H9 (cell line): ENCODE measurements at places on chromosomes 12 and 14. TPM values are rescaled to one million over a fixed set of nuclear protein-coding genes. Genes with fewer than 3 reads are reported as not detected.

The ADAMTS20 gene
- total RNA-seq: 2.1 and 2.7 TPM in 2 replicates

The DMAC2L gene
- total RNA-seq: 22.4 TPM in 2 replicates

The DDX47 gene
- 73.9 and 78.2 TPM in 2 replicates for total RNA-seq

The SLC2A13 gene
- 5.1 and 7.0 TPM in 2 replicates for total RNA-seq

DNA sequence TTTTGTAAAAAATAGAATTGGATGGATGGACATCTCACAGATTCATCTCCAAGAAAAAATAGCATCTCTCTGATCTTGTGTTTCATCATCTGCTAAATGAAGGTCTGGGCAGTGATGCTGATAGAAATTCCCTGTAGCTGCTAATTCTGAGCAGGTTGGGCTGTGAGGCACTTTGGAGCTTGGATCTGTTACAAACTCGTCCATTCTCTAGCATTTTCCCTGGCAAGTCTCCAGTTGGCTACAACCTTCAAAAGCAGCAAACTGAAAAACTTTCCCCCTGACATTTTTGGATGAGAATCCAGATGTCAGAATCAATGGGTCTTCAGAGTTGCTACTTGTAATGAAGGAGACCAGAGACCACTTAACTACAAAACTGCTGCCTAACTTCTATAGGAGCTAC is 72.7 kb downstream of the TPH2 start:
- no peaks in the 10 kb centered on the region for H3K27me3 ChIP-seq
- H3K27ac ChIP-seq: no peak overlapping the region
- H3K36me3 ChIP-seq: no peaks in the 10 kb centered on the region

- H3K27me3 ChIP-seq: peaks cover 4% of the 10 kb centered on the region
- H3K27ac ChIP-seq: no peak overlapping the region
- H3K4me3 ChIP-seq: no peak overlapping the region
- no peak for DNase-seq
- H3K4me1 ChIP-seq: peaks cover 2% of the 10 kb centered on the region
- peaks cover 11% of the 10 kb centered on the region for H3K36me3 ChIP-seq
These were observed 52.7 kb downstream of the FAR2 start for GRCh38 chr12:29201746-29202145.

DNA sequence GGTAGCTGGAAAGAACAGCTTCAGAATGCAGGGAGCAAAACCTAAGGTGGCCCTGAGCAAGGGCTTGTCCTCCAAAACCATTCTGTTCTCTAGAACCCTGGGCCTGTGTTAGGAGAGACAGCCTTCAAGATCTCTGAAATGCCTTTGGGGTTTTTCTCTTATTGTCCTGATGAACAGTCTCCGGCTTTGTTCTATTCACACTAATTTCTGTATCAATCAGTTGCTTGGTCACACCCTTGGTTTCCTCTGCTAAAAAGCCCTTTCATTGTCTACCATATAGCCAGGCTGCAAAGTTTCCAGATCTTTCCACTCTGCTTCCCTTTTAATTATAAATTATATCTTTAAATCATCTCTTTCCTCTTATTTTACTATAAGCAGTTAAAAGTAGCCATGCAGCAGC is 219.9 kb upstream of the ARID2 start:
- no peak for DNase-seq
- H3K4me3 ChIP-seq: no peak overlapping the region
- no peak overlapping the region for H3K27ac ChIP-seq
- H3K4me1 ChIP-seq: no peaks in the 10 kb centered on the region

DNA sequence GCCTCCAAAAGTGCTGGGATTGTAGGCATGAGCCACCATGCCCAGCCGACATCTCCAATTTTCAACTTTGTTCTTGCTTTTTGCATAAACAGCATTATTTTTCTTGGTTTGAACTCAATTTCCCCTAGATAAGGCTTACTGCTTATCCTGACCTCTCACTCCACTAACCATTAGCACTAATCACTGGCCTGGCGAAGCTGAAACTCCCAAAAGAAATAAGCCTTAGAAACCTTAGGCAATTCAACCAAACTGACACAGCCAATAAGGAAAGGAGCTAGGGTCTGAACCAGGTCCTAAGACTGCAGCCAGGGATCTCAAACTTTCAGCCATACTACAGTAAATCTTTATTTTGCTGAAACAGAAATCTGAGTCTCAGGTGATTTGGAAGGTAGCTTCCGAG is 448.0 kb downstream of the RMST start:
- H3K27me3 ChIP-seq: no peaks in the 10 kb centered on the region
- H3K4me1 ChIP-seq: no peaks in the 10 kb centered on the region
- H3K27ac ChIP-seq: no peak overlapping the region

DNA sequence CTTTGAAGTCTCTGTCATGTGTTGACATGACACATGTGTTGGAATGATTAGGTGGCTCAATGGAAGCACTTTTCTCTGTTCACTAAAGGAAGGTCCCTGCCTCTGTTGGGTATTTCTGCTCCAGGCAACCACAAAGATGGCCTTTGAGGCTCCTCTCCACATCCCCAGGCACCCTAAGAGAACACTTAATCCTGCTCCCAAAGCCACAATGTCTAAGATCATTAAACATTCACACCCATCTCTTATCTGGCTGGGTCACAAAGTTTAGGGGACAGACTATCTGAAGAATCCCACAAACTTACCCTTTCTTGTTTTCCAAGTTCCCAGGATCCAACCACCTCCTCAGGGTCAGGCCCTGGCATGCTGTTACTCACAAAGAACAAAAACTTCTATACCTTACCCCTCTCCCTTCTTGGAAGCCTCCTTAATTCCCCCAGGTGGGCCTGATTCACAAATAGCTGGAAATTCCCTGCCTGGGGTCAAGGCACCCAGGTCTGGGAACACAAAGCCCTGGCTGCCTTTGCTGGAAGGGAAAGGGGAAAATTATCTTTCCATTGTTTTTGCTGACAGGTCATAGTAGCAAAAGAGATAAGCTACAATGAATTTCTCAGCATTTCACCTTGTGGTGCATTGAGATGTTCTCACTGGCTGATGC is 333.7 kb downstream of the PCNX1 start:
- H3K27me3 ChIP-seq: no peaks in the 10 kb centered on the region
- peaks cover 2% of the 10 kb centered on the region; the same call in 1 of the 3 replicates for H3K36me3 ChIP-seq
- no peak overlapping the region for H3K4me3 ChIP-seq
- no peak for DNase-seq
- no peaks in the 10 kb centered on the region for H3K4me1 ChIP-seq
- no peak overlapping the region for H3K27ac ChIP-seq

DNA sequence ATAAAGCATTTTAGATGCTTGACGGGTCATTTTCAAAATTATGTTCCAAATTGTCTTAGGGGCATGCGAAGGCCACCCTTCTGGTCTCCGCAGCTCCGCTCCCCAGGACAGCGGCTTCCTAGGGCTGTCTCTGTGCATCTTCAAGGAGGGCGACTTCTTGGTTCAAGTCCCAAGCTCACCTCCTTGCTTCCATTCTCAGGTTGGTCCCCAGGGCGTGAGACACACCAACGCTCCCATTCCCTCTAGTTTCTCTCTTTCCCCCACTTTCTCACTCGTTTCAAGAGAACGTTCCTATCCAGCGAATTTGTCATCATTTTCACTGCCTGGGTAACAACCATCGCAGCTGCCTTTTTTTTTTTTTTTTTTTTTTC is 109.4 kb upstream of the CCND2 start:
- no peak for DNase-seq
- peaks cover 8% of the 10 kb centered on the region for H3K36me3 ChIP-seq
- no peaks in the 10 kb centered on the region; the same call in 1 of the 2 replicates for H3K27me3 ChIP-seq
- H3K4me3 ChIP-seq: peak overlapping the region; percentile 61

GRCh38 chr14:68373847-68374444 is 418.9 kb downstream of the ZFP36L1 start:
- DNase-seq: no peak
- H3K4me1 ChIP-seq: peaks cover 4% of the 10 kb centered on the region; the same call in 1 of the 2 replicates
- H3K4me3 ChIP-seq: no peak overlapping the region
- H3K36me3 ChIP-seq: no peaks in the 10 kb centered on the region
- H3K27ac ChIP-seq: no peak overlapping the region
- no peaks in the 10 kb centered on the region for H3K27me3 ChIP-seq

DNA sequence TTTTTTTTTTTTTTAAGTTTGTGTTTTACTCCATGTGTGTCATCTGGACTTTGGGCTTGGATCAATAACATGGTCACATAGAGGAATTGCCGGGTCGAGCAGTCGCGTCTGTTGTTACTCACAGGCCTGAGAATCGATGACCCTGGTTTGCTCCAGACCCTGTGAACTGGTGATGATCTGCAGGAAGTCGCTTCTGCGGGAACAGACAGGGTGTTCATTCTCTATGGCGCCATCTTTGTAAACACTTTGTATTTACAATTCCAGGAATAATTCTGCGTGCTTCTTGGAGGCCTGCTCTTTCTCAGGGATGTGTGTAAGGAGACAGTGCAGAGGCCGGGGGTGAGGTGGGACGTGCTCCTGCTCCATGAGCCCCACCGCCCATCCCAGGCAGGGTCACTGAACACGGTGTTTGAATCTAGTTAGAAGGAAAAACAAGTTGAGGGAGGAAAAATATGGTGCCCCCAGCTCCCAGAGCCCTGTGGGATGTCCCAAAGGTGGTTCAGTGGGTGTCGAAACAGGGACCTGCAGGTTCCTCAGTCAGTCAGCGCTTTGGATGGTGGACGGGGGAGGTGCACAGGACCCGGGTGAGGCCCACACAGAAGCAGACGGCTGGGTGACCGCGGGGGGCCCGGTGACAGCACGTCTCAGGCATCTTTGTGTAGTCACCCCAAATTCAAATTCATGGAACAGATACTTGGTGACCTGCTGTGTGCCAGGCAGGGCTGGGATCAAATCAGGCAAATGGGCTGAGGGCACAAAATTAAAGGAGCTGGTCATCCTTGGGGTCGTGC is 58.8 kb downstream of the ADGRD1 start:
- no peaks in the 10 kb centered on the region; the same call in 1 of the 2 replicates for H3K27me3 ChIP-seq
- DNase-seq: no peak
- H3K4me1 ChIP-seq: no peaks in the 10 kb centered on the region
- no peak overlapping the region for H3K4me3 ChIP-seq
- no peak overlapping the region for H3K27ac ChIP-seq

DNA sequence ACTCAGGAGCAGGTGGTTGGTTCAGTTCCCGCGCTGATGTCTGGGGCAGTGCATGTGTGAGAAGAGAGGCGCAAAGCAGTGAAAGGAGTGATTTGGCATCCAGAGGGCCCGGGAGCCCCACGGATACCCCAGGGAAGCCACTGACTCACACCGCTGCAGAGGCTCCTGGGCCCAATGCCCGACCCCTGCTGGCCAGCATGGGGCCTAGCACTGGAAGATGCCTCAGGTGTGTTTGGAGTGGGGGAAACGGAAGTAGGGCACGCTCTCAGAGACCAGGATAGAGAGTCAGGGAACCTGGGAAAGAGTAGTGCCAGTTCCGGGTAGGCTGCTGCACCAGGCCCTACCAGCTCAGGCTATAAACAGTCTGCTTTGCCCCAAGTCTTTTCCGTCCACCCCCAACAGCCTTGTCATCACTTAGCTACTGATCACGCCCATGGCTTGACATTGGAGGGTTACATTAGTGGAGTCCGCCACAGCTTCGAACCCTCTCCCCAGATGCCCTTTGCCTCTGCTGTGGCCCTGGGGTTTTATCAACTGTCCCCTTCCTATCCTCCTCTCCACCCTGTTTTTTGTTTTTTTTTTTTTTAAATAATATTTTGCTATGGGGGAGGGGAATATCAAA is 9.5 kb upstream of the CSAD start:
- no peak overlapping the region for H3K4me3 ChIP-seq
- H3K27ac ChIP-seq: no peak overlapping the region
- peak; percentile 89 for DNase-seq
- peaks cover 9% of the 10 kb centered on the region; the same call in 1 of the 2 replicates for H3K27me3 ChIP-seq

GRCh38 chr12:113077057-113077858 is 20.7 kb downstream of the DTX1 start:
- peaks cover 16% of the 10 kb centered on the region; the same call in 1 of the 2 replicates for H3K27me3 ChIP-seq
- no peaks in the 10 kb centered on the region for H3K36me3 ChIP-seq
- H3K4me1 ChIP-seq: no peaks in the 10 kb centered on the region
- H3K27ac ChIP-seq: no peak overlapping the region

DNA sequence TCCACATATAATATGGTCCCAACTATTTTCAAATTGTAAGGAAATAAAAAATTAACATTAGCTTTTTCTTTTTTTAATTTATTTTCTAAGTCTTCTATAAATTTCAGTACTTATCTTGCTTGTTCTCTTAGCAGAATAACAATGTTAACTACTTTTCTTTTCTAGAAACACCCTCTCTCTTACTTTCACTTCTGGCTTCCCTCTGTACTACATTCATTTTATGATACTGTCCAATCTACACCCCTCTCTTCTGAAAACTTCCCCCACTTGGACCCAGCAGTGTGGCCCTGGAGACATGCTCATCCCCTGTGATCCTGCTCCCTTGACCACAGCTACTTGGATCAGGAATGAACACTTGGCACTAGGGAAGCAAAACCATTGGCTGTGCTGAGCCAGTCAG is 15.7 kb downstream of the SGPP1 start:
- no peak overlapping the region for H3K27ac ChIP-seq
- no peaks in the 10 kb centered on the region for H3K4me1 ChIP-seq
- H3K4me3 ChIP-seq: no peak overlapping the region
- H3K36me3 ChIP-seq: peaks cover 11% of the 10 kb centered on the region
- DNase-seq: no peak

GRCh38 chr14:32938719-32939253 is at the start of gene NPAS3:
TSS of gene NPAS3 (plus strand) at chr14:32938879.
- no peaks in the 10 kb centered on the region; the same call in 1 of the 3 replicates for H3K36me3 ChIP-seq
- DNase-seq: no peak
- no peaks in the 10 kb centered on the region; the same call in 1 of the 2 replicates for H3K4me1 ChIP-seq
